ENCODE measurements at places on chromosomes 13 and 19.
A peak's percentile ranks its signal among the peaks of the same experiment; 100 is the strongest.

DNA sequence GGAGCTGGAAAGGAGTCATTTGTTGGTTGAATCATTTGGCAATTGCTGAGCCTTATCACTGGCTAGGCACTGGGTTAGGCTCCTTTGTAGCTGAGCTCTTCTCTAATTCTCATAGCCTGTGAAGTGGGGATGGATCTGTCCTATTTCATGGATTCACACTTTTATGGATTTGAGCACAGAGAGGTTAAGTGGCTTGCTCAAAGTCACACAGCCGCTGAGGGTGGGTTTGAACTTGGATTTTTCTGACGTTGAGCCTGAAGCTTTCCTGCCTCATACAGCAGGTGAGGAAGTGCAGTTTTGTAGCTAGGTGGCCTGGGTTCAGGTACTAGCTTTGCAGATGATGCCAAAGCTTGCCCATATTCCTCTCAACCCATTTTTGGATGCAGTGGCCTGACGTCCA is 19.4 kb downstream of the CYP4F22 start:
- DNase-seq: no peak

GRCh38 chr13:99434258-99434788 is 66.9 kb upstream of the TM9SF2 start:
- peak; percentile 63 for DNase-seq

- DNase-seq: no peak
Measured at GRCh38 chr13:79389026-79389425, 17.0 kb downstream of the RBM26 start.

DNA sequence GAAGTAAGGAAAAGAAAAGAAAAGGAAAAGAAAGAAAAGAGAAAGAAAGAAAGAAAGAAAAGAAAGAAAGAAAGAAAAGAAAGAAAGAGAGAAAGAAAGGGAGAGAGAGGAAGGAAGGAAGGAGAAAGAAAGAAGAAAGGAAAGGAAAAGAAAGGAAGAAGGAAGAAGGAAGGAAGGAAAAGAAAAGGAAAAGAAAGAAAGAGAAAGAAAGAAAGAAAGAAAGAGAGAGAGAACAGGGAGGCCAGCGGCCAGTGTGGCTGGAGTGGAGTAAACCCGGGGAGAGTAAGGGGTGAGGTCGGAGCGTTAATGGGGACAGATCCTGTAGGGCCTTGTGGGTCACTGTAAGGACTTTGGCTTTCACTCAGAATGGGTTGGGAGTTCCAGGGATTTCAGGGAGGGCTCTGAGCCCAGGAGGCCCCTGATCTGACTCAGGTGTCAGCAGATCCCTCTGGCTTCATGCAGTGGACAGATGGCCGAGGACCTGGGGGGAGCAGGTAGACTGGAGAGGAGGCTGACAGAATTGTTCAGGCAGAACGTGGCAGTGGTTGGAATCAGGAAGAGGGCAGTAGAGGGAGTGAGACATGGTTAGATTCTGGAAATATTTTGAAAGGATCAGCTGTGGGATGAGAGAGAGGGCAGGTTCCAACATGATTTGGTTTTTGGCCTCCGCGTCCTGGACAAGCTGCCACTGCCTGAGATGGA is 19.8 kb upstream of the FXYD3 start:
- DNase-seq: no peak

GRCh38 chr13:100875392-100876043 is 200.9 kb upstream of the TMTC4 start:
- no peak for DNase-seq

GRCh38 chr13:80679423-80679822 is 338.5 kb upstream of the SPRY2 start:
- DNase-seq: no peak

DNA sequence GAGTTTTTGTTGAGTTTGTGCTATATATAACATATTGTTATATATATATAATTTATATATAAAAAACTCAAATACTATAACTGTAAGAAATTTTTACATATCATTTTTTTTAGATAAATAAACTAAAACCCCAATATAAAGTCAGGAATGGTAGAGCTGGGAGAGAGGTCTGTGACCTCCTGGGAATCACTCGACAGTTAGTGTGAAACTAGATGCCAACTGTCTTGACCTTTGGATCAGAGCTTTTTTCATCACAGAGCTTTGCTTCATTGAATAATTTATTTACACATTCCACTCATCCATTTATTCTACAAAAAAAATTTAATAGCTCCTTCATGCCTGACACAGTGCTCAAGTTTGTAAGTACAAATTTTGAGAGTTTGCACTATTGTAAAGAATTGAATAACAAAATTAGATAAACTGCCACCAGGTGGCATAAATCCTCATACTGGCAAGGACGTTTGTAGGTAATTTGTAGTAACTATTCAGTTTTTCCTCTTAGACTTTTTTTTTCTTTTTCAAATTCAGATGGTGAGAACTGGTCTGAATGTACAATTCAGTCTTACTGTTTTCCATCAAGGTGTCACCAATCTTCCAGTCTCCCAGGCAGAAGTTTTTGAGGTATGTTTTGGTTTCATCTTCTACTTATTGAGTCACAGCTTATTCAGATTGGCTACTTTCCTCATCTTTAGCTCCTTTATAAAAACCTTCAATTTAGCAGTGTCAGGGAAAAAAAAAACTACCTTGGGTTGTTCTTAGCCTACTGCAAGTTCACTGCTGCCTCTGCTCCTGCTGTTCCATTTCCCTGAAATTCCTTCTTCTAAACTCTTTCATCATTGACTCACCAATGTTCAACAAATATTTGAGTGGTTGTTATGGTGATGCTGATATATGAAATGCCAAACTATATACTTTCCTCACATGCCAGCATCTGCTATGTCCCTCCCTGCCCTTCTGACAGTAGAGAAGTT is 28.7 kb downstream of the LACC1 start:
- no peak for DNase-seq

GRCh38 chr19:31338069-31338776 is 11.0 kb downstream of the TSHZ3 start:
- no peak for DNase-seq

- no peak for DNase-seq
Measured at GRCh38 chr19:8361921-8362793, 1.8 kb upstream of the ANGPTL4 start.

DNA sequence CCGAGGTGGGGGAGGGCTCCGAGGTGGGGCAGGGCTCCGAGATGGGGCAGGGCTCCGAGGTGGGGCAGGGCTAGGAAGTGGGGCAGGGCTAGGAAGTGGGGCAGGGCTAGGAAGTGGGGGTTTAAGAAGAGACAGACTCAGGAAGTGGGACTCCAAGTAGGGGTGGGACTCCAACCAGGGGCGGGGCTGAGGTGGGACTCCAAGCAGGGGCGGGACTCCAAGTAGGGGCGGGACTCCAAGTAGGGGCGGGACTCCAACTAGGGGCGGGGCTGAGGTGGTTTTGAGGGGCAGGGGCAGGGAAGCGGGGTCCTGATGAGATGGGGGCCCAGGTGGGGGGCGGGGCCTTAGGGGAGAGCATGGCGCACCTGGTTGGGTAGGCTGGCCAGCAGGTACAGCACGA is 13.6 kb downstream of the CFD start:
- DNase-seq: peak; percentile 64

DNA sequence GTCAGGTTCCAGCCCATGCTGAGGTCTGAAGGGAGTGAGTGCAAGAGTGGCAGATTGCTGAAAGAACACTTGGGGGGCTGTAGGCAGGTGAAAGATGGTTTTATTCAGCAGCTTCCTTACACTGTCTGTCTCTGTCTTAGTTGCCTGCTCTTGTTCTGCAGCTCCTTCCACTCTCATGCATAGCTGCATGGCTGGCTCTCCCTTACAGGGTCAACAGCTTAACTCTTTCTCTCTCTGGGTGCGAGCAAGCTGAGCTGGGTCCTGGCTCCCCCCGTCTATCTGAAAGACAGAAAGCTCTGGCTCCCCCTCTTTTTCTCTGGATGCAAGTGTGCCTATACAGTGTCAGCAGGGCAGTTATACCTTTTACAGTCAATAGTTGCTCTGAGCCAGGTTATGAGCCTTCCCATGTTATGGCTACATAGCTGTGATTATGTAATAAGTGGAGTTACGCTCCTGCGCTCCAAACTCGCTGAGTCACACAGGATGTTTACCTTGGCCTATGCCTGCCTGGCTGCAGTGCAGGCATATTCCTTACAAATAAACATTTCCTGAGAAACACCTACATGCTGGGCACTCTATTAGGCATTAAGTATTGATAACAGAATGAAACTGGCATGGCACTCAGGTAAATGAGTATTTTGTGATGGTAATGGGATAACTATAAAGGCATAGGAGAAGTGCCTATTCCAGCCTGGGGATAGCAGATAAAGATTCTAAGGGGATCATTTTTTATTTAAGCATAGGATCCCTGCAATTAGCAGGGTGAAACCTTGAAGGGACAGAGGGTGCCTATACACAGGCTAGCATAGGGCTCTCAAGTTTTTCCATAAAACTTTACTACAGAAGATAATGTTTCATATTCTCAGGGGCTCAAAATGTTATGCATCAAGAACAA is 826.9 kb upstream of the PCDH9 start:
- DNase-seq: no peak

DNA sequence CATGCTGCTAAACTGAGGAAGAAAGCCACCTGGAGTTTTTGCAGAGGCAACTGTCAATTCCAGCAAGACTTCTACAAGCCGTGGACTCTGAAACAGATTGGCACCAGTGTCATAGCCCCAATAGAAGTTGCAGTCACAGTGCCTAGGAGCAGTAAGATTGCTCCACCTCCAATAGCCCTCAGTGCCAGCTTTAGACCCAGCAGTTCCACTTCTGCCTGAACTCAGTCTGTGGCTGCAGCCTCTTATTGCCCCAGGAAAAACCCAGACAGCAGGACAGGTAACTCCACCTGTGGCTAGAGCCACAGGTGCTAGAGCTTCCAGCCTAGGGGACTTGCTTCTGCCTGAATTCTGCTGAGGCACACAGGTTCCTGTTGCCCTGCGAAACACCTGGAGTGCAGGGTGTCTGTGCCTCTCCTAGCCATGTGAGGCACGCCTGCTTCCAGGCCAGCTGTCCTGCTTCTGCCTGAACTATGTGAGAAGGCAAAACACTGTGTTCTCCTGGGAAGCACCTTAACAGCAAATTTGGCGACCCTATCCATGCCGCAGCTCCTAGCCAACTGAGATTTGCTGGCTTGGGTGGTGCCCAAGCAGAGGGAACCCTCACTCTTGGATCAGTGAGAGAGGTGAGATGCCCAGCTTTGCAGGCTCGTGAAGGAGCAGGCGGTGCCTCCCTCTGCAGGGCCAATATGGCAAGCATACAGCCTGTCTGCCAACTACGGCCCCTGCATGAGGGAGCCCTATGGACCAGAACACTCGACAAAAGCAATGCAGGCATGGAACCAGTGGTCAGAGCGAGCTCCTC is 607.6 kb downstream of the PCDH17 start:
- DNase-seq: no peak

GRCh38 chr19:54461210-54461609 is 2.4 kb downstream of the LENG9 start:
- DNase-seq: no peak

DNA sequence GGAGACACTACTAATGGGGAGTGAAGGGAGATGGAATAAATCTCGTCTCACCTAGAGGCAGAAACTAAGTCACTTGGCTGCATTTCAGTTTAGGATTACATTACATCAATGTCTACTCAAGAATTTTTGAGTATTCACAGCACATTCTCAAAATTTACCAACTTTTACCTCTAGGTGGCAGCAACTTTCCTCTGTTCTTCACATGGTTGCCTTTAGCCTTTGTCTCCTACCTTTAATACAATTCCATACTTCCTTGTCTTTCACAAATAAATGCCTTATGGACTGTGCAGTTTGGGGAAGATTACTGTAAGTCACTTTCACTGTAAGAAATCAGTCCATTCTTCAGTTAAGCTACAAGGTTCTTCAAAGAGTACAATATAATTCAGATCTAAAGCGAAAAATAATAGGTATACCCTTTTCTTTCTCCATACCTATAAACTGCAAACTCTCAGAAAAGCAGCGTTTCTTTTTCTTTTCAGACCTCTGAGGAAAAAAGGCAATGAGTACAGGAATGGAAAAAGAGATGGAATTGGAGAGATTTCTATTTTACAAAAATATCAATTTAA is 379.4 kb downstream of the KLF12 start:
- no peak for DNase-seq

- no peak for DNase-seq
Measured at GRCh38 chr13:93625536-93625935, 398.9 kb downstream of the GPC6 start.

DNA sequence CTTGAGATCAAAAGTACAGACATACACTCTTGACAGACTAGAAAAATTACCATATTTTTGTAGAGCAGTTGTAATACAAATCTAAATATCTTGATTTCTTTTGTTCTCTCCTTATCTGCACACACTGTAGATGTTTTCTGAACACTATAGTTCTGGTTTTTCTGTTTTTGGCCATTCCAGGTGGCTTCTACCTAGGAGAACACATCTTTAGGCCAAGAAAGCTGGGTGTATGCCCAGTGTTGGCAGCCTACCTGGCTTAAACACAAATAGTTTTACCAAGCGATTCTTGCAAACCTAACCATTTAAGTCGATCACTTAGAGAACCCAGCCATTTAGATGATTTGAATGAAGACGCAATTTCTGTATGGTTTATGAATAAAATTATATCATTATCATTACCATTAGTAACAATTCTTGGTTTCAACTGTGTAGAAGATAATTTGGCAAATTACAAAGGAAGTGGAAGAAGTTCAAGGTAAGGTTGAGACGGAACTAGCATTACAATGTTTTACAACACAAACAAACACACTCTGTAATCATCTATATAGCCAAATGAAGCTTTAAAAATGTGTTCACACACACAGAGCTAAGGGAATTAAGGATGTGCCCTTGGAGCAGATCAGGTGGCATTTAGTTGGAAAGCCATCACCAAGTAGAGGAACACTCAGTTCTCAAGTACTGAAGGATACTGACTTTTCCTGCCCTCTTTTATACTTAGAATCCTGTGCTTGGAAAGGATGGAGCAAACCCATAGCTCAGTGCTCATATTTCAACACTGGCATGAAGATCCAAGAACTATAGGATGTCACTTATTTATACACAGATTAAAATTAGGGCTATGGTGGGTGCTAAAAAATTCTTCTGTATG is 36.2 kb downstream of the ERCC5 start:
- no peak for DNase-seq

DNA sequence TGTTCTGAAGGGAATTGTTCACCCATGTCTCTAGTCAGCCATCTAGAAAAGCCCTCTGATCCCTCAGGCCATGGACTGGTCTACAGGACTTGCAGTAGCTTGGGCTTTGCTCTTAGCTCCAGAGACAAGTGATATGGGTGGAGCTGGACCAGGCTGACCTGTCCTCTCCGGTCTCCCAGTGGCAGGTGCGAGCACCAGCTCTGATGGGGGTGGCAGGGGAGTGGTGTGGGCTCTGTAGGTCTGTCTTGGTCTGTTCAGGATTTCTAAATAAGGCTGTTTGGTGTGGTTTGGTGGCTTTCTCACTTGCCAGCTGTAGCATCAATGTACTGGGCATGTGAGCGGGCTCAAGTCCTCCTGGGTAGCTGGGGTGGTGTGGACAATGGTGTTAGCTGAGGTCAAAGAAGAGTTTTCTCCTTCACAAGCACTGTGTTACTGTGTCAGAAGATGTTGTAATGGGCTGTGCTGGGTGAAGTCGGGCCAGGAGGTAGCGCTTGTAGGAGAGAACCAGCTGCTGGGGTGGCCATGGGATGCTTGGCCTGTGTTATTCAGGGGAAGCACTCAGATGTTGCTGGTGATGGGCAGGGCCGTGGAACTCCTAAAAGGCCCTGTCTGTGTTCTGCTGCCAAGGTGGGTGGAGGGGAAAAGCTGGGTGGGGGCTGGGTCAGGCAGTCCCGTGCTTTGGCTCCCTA is 16.9 kb downstream of the GPC6 start:
- no peak for DNase-seq
